ENCODE measurements at places on chromosomes 6 and 20.

DNA sequence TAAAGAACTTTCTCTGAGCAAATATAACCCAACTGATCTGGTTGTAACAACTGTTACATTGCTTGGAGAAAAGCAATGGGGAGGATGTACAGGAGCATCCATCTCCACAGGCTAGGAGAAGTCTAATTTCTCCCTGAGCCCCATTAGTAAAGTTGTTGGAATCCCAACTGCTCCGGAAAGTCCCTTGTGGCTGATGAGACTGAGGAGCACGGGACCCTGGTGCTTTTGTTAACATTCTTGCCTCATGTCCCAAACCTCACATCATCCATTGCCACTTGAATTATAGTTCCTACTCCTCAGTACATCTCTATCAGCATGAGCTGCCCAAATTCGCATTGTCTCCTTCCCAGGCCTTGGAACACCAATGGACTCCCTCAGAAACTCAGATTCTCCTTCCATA lies 260.6 kb upstream of the BMP2 start:
- no peak for DNase-seq

GRCh38 chr6:14758421-14759081 lies 487.3 kb upstream of the JARID2 start:
- no peak for DNase-seq

GRCh38 chr6:89459501-89459900 lies 26.5 kb downstream of the ANKRD6 start:
- DNase-seq, result no peak

DNA sequence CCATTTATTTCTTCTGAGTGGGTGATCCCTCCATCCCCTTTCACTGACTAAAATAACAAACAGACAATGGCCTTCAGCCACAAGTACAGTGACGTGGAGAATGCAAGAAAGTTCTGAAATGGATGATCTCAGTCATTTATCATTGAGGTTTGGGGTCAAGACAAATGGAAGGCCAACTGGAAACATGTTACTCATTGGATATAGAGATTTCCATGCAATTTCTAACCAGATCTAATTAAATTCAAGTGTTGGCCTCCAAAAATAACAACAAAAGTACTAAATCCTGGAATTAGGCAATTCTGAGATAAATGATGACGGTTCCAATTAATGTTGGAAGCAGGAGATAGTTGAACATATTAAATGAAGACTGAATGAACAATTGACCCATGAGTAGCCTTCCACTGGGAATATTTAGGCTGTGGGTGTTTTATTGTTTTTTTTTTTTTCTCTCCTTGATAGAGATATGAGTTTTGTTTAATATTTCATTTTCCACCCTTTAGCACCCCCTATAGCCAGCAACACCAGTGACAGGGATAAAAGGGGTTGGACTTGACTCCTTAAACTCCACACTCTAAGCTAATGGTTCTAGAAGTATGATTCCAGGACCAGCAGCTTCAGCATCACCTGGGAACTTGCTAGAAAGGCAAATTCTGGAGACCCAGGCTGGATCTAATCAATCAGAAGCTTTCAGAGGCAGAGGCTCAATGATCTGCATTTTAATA lies 112.8 kb downstream of the BCAS1 start:
- DNase-seq, result no peak

DNA sequence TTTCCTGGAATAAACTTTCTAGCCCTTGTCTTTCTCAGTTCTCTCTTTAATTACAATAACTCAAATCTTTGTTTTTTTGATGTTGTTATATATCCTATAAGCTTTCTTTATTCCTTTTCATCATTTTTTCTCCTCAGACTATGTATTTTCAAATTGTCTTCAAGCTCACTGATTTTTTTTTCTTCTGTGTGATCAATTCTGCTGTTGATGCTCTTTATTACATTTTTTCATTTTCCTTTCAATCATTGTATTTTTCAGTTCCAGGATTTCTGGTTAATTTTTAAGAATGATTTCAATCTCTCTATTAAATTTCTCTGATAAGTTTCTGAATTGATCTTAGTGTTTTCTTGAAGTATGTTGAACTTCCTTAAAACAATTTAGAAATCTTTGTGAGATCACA lies 209.7 kb downstream of the TBC1D32 start:
- no peak for DNase-seq

DNA sequence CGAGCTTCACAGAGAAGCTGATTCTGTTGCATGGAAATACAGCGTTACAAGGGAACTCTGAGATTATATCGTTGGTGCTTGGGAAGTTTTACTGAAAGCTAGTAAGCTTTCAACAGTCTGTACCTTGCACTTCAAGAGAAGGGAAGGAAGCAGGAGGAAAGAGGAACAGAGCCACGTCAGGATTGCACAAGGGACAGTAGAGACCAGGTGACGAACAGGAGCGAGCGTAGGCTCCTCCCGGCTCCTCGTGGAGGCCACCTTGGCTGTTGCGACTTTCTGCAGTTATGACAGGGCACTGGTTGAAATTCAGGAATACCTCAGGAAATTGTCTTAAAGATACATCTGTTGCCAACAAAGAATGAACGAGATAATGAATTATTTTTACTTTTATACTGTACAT lies 18.8 kb downstream of the RTF2 start:
- DNase-seq, result no peak

- DNase-seq, result no peak
These were observed 106.0 kb downstream of the FOXO3 start for GRCh38 chr6:108666656-108667260.

- no peak for DNase-seq
These were observed 119.4 kb downstream of the ZFAND3 start for GRCh38 chr6:37938909-37939308.

- no peak for DNase-seq
These were observed 16.0 kb upstream of the FBXO30 start for GRCh38 chr6:145830612-145831011.

GRCh38 chr20:7758406-7758805 lies 181.9 kb downstream of the HAO1 start:
- DNase-seq, result no peak

DNA sequence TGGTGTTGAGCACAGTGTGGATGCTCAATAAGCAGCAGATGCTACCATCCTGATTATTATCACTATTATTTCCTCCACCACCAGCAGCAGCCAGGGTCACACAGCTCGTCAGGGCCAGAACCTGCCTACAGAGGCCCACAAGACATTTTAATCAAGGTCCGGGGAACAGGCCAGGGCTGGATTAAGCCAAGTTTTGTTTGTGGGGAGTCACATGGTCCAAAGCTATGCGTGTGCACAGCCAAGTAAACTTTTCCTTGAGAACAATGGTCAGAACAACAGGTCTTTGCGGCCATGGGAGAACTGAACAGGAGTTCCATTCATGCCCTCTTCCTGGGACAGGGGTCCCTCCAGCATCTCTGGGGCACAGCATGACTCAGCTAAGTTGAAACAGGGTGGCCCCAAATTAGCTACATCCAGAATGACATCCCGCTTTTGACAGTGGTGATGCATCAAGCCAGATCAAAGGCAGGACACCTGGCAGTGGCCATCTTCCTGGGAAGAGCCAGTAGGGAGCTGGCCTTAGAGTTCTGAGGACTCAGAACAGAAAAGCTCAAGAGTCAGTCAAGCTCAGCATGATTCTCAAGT lies 11.7 kb downstream of the SNTA1 start:
- DNase-seq, result no peak

GRCh38 chr20:44034451-44034850 lies 119.8 kb downstream of the TOX2 start:
- no peak for DNase-seq

DNA sequence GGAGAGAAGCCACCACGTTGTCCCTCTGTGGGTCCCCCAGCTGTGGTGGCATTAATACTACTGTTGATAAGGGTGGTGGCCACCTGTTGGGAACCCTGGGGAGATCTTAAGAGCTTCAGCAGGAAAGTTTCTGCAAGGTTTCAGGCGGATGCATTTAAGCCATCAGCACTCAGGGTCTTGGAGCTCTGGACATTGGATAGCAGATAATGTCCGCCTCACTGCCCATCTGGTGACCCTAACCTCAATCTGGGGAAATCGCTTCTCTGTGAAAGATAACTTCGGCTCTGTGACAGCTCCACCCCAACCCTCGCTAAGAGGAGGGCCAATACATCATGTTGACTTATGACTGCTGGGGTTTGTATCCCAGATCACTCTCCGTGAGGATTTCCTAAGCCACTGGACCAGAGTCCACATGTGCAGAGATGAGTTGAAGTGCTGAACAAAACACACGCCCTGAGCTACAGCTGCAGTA lies 92.9 kb downstream of the FOXC1 start:
- no peak for DNase-seq

DNA sequence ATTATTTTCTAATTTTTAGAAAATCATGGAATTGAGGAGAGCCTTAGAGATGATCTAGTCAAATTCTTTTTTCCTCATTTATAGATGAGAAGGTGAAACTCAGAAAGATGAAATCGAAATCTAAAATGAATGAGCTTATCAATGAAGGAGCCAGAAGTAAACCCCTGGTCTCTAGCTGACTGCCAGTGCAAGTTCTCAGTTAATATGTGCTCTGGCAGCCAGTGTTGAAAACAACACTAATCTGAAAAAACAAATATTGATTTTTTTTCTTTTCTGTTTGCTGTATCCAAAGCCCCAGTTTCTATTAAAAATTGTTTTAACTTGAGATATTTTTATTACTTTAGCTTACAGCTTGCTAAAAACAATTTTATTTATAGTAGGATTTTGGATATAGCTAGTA lies 21.5 kb upstream of the PBOV1 start:
- no peak for DNase-seq

GRCh38 chr6:19891451-19891850 lies 54.3 kb downstream of the ID4 start:
- DNase-seq, result no peak

DNA sequence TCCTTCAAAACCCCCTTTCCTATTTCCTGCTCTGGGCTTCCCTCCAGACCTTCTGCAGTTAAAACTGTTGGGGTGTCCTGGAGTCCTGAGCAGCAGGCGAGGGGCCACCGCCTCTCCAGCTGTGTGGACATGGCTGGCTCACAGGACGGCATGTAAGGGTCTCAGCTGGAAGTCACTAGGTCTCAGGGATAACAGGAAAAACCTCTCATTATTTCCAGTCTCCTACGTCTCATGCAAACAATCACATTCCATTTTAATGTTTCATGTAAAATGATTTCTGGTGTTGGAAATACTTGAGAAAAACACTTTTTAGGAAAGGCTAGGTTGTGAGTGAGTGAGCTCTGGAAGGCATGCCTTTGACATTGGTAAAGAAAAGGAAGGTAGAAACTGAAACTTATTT lies 158.7 kb downstream of the SCML4 start:
- DNase-seq, result no peak

DNA sequence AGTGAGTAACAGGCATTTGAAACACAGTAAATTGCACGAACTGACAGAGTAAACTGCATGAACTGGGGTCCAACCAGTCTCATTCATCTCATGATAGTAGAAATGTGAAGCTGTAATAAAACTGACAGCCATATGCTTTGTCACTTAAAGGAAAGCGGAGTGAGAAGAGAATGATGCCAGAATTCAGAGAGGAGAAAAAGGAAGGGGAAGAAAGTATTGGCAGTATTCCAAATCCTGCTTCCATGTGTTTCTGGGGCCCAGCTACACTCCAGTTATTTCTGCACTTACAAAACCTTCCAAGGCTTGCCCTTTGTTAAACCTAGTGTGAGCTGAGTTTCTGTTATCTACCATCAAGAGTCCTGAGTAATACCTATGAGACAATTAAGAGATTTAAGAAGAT lies 17.2 kb downstream of the SNX14 start:
- DNase-seq, result no peak

DNA sequence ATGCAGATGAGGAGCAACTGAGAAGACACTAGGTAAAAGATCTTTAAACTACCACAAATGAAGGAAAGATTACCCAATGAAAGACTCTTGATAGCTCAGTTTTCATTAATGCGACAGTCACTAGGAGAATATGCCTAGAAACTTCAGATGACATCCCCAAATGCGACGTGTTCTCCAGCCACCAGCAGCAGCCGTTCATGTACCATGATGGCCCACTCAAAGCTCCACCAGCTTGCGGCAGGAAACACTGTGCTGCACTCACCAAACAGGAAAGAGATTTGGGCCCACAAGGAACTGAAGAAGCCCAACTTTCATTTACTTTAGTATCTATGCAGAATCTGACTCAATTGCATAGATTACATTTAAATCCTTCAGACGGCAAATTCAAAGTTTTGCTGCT lies 7.5 kb downstream of the DIDO1 start:
- DNase-seq, result no peak

DNA sequence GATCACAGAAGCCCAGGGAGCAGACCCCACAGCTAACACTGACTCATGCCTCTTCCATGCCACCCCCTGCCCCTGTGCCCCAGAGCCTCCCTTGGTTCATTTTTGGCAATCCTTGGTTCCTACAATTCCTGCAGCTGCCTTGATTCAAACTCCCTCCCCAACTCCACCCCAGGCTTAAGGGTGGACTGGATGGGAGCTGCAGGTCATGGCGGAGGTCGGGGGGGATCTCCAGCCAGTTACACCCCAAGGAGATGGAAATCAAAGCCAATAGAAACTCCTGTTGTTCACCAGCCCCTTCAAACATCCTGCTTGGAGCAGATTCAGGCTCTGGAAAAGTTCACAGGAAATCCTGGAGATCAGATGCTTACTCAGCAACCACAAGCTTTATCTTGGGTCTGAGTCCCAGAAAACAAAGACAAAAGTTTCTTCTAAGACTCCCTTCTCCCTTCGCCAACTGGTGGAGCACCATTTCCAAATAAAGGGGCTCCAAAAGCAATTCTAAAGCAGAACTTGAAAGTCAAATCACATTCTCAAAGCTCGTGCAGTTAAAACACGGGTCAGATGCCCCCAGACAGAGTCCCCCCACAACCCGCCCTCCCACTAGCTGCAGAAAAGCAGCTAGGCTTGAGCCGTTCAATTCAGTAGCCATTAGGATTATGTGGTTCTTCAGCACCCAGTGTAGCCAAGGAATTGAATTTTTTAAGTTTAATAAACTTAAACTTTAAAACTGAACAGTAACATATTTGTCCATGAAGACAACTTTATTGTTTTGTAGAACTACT lies 149.5 kb downstream of the ANKRD60 start:
- DNase-seq, result no peak

DNA sequence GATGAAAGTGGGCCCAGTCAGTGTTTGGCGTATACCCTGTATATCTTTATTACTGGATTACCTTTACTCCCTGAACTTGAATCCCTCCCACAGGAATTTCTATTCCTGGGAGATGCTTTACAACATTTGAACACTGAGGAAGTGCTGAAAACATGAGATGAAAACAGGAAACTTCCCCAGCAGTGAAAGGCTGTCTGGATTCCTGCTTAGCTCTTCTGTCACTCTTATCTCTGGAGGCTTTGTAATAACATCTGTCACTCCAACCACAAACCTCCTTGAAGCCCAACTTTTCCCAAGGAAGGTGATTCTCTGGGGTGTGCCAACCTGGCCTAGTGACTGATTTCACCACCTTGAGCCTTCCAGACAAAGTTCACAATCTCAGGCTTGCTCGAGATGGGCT lies 264.5 kb upstream of the BMP2 start:
- no peak for DNase-seq

- no peak for DNase-seq
These were observed 81.8 kb downstream of the ISM1 start for GRCh38 chr20:13302647-13303450.

GRCh38 chr20:50110141-50111047 lies 2.6 kb downstream of the UBE2V1 start:
- peak; percentile 52 for DNase-seq

GRCh38 chr20:23061734-23062561 lies 12.5 kb upstream of the THBD start:
- no peak for DNase-seq

- DNase-seq, result no peak
These were observed 159.9 kb downstream of the SOX4 start for GRCh38 chr6:21753241-21754108.
